ENCODE measurements at places on chromosomes 16 and 17. TPM values are rescaled to one million over a fixed set of nuclear protein-coding genes. Genes with fewer than 3 reads are reported as not detected.
A peak's percentile ranks its signal among the peaks of the same experiment; 100 is the strongest.

CBX8 gene
- total RNA-seq = 11.1 TPM

MYH13 gene
- total RNA-seq = not detected

DNA sequence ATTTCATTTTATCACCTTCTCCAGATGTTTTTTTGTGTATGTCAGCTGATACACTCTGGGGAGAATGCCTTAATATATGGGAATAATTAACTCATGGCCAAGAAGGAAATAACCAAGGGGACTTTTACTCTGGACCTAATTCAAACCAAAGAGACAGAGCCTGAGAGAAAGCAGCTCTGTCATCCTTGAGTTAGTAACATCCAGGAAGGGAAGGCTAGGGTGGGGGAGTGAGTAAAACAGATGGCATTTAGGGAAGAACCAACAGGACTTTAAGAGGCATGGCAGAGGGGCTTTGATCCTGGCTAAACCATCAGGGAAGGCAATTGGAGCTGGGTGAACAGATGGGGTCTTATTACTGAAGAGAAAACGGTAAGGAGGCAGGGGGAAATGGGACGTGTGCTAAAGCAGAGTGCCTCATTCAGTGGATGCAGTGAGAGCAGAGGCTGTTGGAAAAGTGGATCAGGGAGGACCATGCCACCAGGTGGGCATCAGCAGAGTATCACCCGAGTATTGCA, 2.5 kb upstream of the SMPD3 start:
- DNase-seq = no peak

DNA sequence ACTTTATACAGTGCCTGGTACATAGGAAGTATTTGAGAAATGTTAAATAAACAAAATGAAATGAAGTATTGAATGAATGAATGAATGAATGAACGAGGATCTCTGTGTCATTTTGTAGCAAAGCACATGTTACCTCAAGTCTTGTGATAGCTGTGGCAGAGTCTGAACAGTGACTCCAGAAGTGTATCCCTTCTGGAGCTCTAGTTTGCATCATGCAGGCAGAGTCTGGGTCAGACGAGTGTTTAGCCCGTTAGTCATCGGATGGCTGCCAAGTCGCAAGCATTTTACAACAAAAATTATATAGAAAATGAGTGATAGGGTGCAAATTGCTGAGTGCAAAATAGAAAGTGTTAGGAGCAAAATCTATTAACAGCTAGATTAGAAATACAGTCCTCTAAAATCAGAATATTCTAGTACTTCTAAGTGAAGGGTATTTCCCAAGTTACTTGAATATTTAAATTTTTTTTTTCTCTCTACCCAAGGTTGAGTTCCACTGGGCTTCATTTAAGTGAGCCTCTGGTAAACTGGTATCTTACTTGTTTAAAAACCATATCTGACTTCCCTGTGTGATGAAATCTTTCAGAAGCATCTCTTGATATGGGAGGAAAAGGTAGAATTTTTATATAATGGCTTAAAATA, 113.3 kb downstream of the FTO start:
- DNase-seq = no peak

DNA sequence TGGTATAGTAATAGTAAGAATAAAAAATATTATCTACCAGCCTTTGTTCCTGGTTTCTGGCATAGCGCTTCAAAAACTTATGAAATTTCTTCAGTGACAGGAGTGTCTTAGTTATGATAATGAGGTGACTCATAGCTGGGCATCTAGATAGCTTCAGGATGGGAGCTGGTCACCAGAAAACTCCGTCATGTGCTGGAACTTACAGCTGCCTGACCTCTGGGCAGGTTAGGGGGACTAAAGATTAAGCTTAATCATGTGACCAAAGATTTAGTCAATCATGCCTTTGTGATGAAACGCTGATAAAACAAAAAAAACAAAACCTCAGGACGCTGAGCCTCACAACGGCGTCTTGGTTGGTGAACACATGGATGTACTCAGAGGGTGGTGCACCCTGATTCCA, 154.2 kb downstream of the MYO1D start:
- DNase-seq = no peak

GRCh38 chr17:7687072-7687907, at the start of gene TP53:
Gene TP53 (minus strand): TSS chr17:7687490. CDS start chr17:7676594, 10,896 bp downstream.
- peak; percentile 81 for DNase-seq

KRTAP2-2 gene
- total RNA-seq = not detected

- no peak for DNase-seq
Observed at GRCh38 chr17:55642741-55643140, 79.9 kb downstream of the TMEM100 start.

- DNase-seq = no peak
Observed at GRCh38 chr17:32558997-32559650, 72.3 kb downstream of the CDK5R1 start.

DNA sequence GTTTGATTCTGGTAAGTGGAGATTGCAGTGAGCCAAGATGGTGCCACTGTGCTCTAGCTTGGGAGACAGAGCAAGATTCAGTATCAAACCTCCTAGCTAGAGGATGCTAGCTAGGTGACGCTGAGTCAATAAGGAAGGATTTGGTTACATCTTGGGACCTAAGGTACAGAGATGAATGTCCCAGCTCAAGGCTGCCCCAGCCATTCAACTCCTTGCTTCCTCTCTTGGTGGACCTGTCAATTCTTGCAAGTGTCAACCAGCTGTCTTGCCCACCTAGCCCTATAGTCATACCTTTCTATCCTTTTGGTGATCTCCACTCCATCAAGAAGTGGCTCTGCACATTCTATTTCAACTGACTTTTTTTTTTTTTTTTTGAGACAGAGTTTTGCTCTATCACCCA, 1.4 kb upstream of the MILR1 start:
- no peak for DNase-seq

NACA2 gene
- total RNA-seq = not detected

- DNase-seq = no peak
Observed at GRCh38 chr17:66836063-66837005, 1.4 kb downstream of the CACNG5 start.

KRT9 gene
- total RNA-seq = not detected

EIF3CL gene
- 151 TPM for total RNA-seq

TPPP3 gene
- total RNA-seq = 8.5 TPM

PIK3R5 gene
- not detected for total RNA-seq

GRCh38 chr17:43713494-43714162, 45.0 kb downstream of the SOST start:
- DNase-seq = peak; percentile 44
